ENCODE measurements at places on chromosomes 13 and 19.

- H3K4me3 ChIP-seq = no peak overlapping the region
Measured at GRCh38 chr19:30744741-30745475, 372.7 kb downstream of the ZNF536 start.

GRCh38 chr19:12985049-12985776, 10.1 kb upstream of the NFIX start:
- H3K36me3 ChIP-seq = no peaks in the 10 kb centered on the region
- no peak overlapping the region for H3K27ac ChIP-seq
- no peak overlapping the region for H3K4me3 ChIP-seq
- no peaks in the 10 kb centered on the region for H3K4me1 ChIP-seq
- no peaks in the 10 kb centered on the region for H3K27me3 ChIP-seq
- DNase-seq = peak; percentile 37

DNA sequence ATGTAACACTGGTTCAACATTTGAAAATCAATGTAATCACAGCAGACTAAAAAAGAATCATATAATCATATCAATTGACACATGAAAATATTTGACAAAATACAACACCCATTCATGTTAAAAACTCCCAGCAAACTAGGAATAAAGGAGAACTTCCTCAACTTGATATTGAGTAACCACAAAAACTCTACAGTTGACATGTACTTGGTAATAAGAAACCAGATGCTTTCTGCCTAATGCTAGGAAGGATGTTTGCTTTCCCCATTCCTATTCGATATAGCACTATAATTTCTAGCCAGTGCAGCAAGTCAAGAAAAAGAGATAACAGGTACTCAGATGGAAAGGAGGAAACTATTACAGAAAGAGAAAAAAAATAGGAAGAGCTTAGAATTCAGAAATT, 26.9 kb downstream of the UFM1 start:
- H3K27me3 ChIP-seq = peaks cover 36% of the 10 kb centered on the region
- DNase-seq = no peak
- no peaks in the 10 kb centered on the region for H3K4me1 ChIP-seq
- no peak overlapping the region for H3K27ac ChIP-seq
- no peaks in the 10 kb centered on the region for H3K36me3 ChIP-seq
- H3K4me3 ChIP-seq = no peak overlapping the region

GRCh38 chr13:75547917-75548316, 1.7 kb upstream of the UCHL3 start:
- H3K4me1 ChIP-seq = peaks cover 26% of the 10 kb centered on the region
- DNase-seq = no peak
- H3K4me3 ChIP-seq = no peak overlapping the region
- H3K36me3 ChIP-seq = no peaks in the 10 kb centered on the region
- no peak overlapping the region for H3K27ac ChIP-seq
- H3K27me3 ChIP-seq = no peaks in the 10 kb centered on the region

- H3K4me3 ChIP-seq = no peak overlapping the region
- DNase-seq = peak; percentile 60
- H3K27me3 ChIP-seq = peaks cover 34% of the 10 kb centered on the region
Measured at GRCh38 chr13:21676611-21677021, 5.7 kb downstream of the FGF9 start.

Measured in activated CD4-positive, alpha-beta T cell treated with anti-CD3 and anti-CD28 coated beads for 36 hours (primary cell).